BJ (cell line): ENCODE measurements at places on chromosomes 11 and 22. TPM values are rescaled to one million over a fixed set of nuclear protein-coding genes. Genes with fewer than 3 reads are reported as not detected.

The VSIG2 gene
- not detected in 2 replicates for polyA plus RNA-seq

The POU2AF2 gene
- polyA plus RNA-seq: not detected in 2 replicates

The SLC2A11 gene
- polyA plus RNA-seq: 9.6 and 14.7 TPM in 2 replicates

GRCh38 chr11:94762995-94763394 is 5.2 kb upstream of the AMOTL1 start:
- DNase-seq: no peak

- DNase-seq: no peak
Measured at GRCh38 chr22:24420072-24420976, 7.1 kb upstream of the ADORA2A start.

DNA sequence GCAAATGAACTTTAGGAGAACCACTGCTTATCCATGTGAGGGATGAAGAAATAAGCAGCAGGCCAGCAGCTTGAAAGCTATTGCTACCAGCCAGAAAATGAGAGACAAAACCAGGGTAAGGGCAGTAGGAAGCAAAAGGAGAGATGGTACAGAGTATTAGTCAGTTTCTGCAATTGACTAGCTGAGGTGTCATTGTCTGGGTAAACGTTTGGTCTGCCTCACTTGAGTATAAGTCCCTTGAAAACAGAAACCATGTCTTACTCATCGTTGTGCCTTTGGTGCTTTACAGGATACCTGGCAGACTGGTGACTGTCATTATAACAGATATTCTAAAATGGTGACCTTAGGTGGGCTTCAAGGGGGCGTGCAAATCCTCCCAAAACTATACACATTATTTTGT is 63.9 kb upstream of the USP47 start:
- no peak for DNase-seq

GRCh38 chr11:35145271-35145670 is 6.3 kb downstream of the CD44 start:
- DNase-seq: no peak

DNA sequence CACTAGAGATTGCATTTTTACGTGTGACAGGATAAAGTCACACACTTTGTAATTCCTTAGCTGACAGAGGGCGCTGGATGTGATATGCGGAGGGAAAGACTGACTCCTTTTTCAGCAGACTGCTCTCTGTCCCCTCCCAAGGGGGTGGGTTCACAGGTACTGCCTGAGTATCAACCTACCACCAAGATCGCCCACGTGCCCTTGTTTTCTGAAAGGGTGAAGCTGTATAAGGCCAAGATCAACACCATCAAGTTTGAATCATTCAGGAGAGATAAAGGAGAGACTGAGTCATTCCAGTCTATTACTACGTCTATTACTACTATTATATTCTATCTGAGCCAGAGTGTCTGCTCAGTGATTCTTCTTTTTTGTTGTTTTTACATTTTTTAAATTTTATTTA is 30.7 kb downstream of the BUD13 start:
- DNase-seq: no peak

The OR5AP2 gene
- polyA plus RNA-seq: not detected in 2 replicates

DNA sequence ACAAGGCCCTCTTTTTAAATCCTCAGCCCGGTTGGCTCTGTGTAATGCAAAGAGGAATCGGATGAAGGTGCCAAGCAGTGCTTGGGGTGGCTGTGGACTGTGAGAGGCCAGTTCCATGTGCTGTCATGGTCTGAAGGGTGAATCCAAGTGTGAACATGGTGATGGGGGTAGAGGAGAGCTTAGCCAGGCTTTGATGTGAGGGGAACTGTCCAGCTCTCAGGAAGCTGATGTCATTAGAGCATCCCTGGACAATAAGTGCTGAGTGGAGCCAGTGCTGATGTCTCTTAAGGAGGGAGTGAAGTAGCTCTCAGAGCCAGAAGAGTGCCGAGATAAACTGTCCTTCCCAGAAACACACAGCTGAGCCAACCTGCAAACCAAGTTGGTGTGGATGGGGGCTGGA is 53.6 kb downstream of the NAV2 start:
- no peak for DNase-seq

GRCh38 chr11:75504501-75504900 is 21.2 kb downstream of the GDPD5 start:
- DNase-seq: no peak

DNA sequence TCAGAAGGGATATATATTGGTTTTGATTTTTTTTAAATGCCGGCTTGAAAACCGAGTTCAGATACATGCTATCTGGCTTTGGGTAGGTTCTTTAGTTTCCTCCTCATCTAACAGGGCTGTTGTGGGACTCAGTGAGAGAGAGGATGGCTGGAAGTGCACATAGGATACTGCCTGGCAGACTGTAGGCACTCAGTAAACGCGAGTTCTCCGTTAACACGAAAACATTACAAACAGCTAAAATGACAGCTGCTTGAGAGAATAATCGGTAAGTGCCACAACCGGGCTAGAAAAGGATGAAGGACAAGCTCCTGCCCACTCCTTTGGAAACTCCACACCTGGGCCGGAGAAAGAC is 369 bp downstream of the XRRA1 start:
- DNase-seq: no peak

GRCh38 chr11:75996523-75997442 is 181.8 kb downstream of the UVRAG start:
- DNase-seq: peak; percentile 19

DNA sequence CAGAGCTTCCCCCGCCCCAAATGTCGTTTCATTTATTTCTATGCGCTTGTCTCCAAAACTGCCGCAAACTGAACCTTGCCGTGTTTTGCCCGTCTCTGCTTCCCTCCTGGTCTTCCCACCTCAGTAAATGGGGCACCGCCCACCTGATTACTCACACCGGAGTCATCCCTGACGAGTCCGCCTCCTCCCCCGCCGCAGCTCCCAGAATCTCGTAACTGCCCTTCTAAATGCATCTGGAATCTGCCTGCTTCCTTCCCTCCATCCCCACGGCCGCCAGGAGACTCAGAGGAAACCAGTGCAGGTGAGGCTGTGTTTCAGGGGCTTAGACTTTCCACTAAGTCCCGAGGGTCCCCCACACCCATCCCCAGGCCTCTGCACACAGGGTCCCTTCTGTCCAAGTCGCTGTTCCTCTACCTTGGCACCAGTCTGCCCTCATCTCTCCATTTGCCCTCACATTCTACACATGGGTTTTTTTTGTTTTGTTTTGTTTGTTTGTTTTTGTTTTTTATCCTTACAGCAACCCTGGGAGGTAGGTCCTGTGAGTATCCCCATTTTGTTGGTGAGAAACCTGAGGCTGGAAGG is 62.6 kb upstream of the PHF21B start:
- peak; percentile 20 for DNase-seq

The KRTAP5-2 gene
- not detected in 2 replicates for polyA plus RNA-seq

GRCh38 chr11:49505231-49505630 is 296.8 kb upstream of the FOLH1 start:
- DNase-seq: no peak

The OR51B2 gene
- not detected in 2 replicates for polyA plus RNA-seq

DNA sequence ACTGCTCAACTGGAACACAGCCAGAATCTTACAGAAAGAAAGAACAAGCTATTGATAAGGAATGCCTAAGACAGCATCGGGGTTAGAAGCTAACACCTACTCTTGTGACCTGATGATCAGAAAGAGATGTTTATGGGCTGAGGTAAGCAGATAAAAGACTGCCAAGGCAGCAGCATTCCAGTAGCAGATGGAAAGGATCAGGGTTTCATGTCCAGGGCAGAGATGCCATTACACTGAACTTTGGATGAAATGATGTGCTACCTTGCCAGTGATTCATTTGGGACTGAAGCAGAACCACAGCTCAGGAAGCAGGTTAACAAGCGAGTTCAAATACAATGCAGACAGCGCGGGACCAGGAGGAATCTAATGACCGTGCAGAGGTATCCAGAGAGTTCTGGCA is 27.1 kb upstream of the APOA1 start:
- DNase-seq: no peak

- DNase-seq: no peak
Measured at GRCh38 chr22:42156598-42156997, 26.0 kb upstream of the CYP2D6 start.

DNA sequence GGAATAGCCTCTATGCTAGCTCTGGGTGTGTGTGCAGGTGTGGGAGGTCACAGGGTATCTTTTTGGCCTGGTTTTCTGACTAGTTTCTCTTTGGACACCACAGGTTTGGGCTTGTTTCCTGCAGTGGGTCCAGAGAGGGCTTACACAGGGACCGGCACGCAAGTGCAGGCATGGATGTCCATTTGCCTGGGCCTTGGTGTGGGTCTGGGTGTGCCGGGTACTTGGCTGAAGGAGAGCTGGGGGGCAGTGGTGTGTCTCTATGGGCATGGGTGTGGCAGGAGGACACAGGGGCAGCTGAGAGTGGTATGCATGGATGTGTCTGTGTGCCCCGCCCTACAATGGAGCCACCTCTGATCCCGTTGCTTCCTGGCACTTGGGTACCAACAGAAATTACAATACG is 7.5 kb upstream of the KCNJ11 start:
- no peak for DNase-seq

DNA sequence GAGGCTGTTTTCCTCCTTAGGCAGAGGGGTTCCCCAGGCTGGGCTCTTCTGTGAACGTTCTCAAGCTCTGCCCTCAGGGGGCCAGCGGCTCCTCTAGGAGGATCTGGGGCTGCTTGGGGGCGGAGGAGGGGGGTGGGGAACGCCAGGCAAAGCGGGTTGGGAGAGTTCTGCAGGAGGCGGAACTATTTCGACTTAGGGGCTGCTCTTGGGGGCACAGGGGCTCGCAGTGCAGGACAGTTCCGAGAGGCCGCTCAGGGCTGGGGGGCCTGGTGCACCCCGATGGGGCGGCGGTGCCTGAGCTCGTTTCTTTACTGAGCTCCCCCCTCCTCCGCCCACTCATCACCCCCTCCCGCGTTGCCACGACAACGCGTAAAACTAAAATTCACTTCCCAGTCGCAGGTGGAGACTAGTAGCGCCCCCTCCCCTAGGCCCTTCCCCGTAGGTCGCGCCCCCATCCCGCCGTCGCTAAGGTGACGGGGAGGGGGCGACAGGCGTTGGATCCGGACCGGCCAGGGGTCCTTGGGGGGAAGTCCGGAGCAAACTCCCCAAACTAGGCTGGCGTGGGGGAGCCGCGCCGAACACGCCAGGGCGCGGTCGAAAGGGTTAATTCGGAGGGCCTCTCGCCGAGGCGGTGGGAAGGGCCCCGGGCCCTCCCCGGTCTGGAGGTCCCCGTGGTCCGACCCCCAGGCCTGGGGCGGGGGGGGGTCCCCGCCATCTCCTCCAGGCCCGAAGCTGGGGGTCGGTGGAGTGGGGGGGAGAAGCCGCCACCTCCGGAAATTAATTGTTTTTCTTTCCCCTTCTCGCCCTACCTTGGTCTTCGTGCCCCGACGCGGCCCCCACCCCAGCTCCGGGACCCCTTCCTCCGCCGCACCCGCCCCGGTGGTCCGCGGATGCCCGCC is 857 bp downstream of the SHANK3 start:
- DNase-seq: no peak

DNA sequence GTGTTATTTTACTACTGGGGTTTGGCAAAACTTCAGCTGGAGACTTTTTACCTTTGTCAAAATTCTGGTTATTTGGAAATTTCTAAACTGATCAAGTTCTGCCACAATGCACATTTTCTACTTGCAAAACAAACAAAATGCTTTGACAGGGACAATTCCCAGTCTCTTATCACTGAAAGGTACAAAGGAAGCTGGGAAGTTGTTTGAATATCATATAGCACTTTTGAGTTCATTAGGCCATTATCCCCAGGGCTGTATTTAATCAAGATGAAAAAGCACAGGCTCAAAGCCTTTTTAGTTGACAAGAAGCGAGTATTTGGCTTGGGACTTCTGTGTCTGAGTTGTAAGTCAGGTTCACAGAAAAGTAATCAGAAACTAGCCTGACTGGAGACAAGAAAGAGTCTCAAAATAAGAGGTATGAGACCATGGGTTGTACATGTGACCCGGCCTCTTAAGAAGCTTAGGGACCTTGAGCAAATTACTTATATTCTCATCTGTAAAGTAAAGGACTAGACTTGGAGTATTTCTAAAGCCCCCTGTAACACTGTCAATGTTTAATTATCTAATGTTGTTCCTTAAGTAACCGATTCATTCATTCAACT is 2.9 kb upstream of the HORMAD2 start:
- no peak for DNase-seq

DNA sequence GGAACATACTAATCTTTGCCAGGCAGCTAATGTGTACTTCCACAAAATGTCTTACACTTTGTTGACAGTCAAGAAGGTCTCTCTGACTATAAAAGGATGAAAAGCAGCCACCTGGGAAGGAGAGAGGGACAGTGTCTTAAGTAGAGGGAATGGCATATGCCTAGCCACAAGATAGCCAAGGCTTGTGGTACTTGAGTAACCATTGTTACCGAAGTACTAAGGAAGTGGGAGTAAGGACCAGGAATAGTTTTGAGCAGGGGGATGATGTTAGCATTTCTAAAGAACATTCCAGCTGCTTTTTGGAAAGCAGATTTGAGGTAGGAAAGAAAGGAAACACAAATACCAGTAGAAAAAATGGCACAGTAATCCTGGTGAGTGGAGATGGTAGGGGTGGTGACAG is 3.4 kb downstream of the TMEM126A start:
- DNase-seq: no peak

The HEPHL1 gene
- not detected in 2 replicates for polyA plus RNA-seq
